ENCODE measurements at places on chromosomes 16 and 17. TPM values are rescaled to one million over a fixed set of nuclear protein-coding genes. Genes with fewer than 3 reads are reported as not detected.

PRR15L gene
- total RNA-seq: 0.19 TPM

FOXC2 gene
- total RNA-seq: 2.2 TPM

TPSD1 gene
- total RNA-seq: 0.03 TPM

RGS9 gene
- 7.1 TPM for total RNA-seq

GPR142 gene
- total RNA-seq: not detected

MYH13 gene
- total RNA-seq: not detected

GALK1 gene
- total RNA-seq: 66.2 TPM

KRTAP4-9 gene
- total RNA-seq: not detected

NOTUM gene
- 0.60 TPM for total RNA-seq

ZSCAN10 gene
- not detected for total RNA-seq

RANBP10 gene
- 8.7 TPM for total RNA-seq

RAB11FIP4 gene
- total RNA-seq: 0.87 TPM

GPRC5C gene
- 56.4 TPM for total RNA-seq

MPO gene
- total RNA-seq: not detected

SPATA32 gene
- total RNA-seq: 0.17 TPM

PERCC1 gene
- not detected for total RNA-seq

MPV17L gene
- total RNA-seq: 4.6 TPM

RETREG3 gene
- total RNA-seq: 27.9 TPM
